ENCODE measurements at places on chromosomes 5 and 9.

GRCh38 chr5:1698589-1699316, 100.9 kb downstream of the MRPL36 start:
- no peak for DNase-seq

DNA sequence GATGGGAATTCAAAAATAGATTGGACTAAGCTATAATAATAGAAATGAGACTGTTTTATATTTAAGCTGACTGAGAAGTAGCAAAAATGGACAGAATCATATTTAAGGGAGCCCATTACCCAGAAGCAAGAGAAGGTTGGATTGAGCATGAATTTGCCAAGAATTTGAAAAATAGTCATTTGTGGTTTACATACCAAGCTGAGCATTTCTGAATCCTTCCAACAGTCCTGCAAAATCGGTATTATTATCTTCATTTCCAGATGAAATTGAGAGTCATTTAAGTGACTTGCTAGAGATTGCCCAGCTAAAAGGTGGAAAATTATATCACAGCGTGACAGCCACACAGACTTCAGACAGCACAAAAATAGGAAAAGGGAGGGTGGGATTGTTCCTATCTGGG, 48.4 kb downstream of the TNFSF15 start:
- no peak for DNase-seq

- no peak for DNase-seq
Observed at GRCh38 chr5:124744170-124744971, 2.1 kb downstream of the ZNF608 start.

DNA sequence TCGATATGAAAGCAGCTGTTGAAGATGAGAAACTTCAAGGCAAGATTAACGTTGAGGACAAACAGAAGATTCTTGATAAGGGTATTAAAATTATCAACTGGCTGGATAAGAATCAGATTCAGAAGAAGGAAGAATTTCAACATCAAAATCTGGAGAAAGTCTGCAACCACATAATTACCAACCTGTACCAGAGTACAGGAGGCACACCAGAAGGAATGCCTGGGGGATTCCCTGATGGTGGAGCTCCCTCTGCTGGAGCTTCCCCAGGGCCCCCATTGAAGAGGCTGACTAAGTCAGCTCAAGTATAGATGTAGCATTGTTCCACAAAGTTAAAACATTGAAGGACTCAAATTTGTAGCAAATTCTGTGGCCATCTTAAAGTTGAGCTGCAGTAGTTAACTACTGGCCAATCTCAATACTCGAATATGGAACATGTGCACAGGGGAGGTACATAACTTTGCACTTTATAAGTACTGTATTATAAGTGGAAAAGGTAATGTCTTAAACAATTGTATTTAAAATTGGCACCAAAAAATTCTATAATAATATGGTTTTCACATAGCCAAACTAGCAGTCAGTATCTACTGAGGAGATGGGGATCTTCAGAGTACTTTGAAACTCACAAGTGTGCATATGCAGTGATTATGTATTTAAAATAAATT, 237.5 kb downstream of the CHSY3 start:
- no peak for DNase-seq

DNA sequence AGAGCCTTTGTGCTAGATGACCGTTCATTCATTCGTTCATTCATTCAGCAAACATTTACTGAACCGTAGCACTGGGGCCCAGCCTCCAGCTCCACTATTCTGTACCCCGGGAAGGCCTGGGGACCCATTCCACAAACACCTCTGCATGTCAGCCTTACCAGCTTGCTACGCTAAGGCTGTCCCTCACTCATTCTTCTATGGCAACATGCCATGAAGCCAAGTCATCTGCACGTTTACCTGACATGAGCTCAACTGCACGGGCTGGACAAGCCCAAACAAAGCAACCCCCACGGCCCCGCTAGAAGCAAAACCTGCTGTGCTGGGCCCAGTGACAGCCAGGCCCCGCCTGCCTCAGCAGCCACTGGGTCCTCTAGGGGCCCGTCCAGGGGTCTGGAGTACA, 6.0 kb downstream of the CEL start:
- no peak for DNase-seq

DNA sequence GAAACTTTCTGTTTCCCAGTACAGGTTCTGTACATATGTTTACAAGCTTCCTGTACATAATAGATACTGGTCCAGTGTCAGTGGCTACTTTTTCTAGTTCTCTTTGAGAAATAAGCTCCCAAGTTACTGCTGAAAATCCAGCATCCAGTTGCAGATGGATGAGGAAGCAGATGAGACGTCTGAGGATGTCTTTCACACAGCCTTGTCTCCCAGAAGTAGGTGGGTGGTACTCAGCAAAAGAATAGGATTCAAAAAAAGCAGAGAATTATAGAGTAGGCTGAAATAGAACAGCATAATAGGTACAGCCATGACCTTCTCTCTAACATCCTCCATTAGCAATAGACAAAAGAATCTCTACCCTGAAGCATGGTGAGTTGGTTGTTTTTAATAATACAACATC, 77.7 kb downstream of the BRINP1 start:
- no peak for DNase-seq

- no peak for DNase-seq
Observed at GRCh38 chr9:4725706-4726442, 15.1 kb downstream of the AK3 start.

GRCh38 chr5:541539-542318, 17.5 kb upstream of the SLC9A3 start:
- DNase-seq, result no peak

DNA sequence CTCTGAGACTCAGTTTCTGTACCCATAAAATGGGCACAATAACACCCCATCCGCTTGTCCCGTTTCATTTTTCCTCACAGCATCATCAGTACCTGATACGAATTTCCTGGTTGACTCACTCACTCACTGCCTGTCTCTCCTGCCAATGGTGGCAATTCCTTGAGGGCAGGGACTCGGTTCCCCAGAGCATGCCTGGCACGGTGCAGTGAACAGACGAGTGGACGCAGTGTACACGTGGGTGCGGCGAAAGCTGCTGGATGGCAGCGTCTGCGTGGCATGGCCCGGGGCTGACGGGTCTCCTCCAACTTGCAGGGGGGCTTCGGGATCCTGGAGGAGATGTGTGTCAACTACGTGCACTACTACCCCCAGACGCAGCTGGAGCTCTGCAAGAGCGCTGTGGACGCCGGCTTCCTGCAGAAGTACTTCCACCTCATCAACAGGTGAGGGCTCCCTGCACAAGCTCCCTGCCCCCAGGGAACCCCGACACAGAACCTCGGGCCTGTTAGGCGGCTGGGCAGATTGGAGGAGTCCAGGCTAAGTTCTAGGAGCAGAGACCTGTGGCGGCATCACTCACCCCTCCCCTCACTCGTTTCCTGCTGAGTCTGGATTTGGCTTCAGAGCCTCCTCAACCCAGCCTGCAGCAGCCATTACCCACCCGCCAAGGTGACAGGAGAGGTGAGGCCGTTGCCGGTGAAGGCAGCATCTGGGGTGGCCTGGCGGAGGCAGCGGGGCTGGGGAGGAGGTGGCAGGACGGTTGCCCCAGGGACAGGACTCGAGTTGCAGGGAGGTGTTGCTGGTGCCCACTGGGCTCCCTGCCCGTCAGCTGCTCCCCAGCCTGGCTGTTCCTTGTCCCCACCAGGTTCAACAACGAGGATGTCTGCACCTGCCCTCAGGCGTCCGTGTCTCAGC, 20.3 kb downstream of the DBH start:
- DNase-seq, result no peak

DNA sequence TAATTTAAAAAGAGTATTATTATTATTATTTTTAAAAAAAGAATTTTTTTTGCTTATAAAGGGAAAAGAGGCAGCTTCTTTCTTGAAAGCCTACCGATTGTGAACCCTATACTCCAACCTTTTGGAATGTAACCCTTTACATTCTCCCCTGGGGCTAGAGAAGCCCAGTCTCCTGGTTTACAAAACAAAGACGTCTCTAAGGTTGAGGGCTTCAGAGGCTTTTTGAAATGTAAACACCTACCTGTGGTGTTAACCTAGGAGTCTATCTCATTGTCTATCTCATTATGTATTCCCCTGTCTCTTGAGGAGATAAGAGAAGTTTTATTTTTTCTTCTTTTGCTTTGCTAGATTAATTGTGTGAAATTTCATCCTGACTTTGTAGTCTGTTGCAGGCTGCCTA, 4.7 kb downstream of the TNFSF8 start:
- DNase-seq, result no peak

GRCh38 chr5:16619136-16619535, 2.3 kb upstream of the RETREG1 start:
- DNase-seq, result no peak

DNA sequence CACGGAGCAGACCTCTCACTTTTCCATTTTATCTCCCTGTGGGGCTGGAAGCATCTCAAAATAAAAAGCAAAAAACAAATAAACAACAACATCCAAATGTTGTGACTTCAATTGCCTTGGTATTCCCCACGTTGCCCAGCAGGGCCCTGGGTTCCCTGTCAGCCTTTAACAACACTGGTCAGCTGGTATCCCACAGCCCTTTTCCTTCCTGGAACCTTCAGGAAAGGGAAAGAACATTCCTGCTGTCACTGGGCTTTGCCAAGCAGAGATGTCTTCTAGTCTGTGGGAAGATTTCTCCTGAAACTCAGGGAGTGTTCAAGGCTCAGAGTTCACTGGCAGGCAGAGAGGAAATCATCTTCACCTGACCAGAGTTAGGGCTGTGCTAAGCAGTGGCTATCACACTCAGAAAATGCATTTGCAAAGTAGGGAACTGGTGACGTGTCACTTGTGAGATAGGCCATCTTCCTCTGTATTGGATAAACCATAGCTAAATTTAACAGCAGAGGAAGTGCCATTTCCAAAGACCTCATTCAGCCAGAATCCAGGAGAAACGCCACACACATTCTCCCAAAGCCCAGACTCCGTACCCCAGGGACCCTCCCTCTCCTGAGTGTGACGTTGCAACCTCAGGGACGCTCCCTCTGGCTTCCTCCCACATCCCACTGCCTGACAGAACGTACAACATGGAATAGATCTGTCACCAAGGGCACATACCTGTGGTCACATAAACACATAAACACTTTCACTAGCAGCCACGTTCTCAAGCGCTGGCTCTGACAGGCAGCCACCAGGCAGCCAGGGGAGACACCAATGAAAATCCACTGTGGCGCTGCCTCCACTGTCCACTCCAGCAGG, 274.0 kb upstream of the DAPK1 start:
- no peak for DNase-seq

- DNase-seq, result no peak
Observed at GRCh38 chr9:93054758-93055704, 3.5 kb upstream of the SUSD3 start.

DNA sequence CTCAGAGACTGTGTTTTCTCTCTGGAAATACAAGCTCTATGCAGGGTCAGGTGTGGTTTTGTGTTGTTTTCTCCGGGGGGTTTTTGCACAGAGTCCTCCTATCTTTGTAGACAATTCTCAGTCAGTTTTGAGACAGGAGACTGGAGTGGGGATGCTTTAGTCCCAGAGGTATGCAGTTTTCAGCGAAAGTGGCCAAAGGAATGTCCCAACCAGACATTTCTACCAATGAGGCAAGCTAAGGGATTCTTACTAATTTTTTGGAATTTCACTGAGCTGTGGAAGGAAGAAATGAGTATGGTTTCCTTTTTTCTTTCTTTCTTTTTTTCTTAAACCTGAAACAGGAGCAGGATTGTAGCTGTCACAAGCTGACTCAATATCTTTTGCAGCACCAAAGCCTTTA, 35.3 kb upstream of the PLPP1 start:
- no peak for DNase-seq

- no peak for DNase-seq
Observed at GRCh38 chr5:102893942-102894341, 138.8 kb downstream of the PAM start.

- no peak for DNase-seq
Observed at GRCh38 chr9:4713849-4714248, 27.2 kb downstream of the AK3 start.

DNA sequence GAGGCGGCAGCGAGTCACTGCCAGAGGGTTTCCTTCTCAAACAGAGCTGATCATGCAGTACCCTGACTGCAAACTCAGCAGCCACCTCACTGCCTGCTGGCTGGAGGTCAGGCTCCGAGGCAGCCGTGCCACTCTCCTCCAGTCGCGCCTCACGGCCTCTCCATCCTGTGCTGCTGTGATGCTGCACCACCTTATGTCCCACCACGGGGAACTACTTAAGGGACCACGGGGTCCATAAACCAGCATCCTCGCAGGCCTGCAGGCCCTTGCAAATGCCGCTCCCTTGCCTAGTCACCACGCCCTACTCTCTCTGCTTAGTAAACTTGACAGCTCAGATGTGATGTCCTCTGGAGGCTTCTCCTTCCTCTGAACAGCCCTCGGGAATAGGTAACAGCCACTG, 99.2 kb downstream of the CRB2 start:
- no peak for DNase-seq

GRCh38 chr9:124022201-124023121, 10.9 kb downstream of the LHX2 start:
- no peak for DNase-seq

GRCh38 chr9:119418721-119419120, 49.5 kb upstream of the BRINP1 start:
- DNase-seq, result no peak

DNA sequence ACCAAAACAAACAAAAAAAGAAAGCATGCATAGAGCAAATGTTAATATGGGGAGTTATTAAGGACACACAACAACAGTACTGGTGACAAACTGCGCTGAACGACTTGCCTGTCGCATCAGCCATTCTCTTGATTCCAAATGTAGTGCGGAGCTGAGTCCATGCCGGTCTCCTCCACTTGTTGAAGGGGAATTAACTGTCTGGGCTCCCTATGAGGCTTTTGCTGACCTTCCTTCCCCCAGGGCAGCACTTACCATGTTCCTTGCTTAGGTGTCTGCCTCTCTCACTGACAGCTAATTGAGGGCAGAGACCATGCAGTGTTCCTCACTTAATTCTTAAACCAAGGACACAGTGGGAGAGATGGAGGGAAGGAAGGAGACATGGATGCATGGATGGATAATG, 40.8 kb upstream of the FAT2 start:
- DNase-seq, result no peak

DNA sequence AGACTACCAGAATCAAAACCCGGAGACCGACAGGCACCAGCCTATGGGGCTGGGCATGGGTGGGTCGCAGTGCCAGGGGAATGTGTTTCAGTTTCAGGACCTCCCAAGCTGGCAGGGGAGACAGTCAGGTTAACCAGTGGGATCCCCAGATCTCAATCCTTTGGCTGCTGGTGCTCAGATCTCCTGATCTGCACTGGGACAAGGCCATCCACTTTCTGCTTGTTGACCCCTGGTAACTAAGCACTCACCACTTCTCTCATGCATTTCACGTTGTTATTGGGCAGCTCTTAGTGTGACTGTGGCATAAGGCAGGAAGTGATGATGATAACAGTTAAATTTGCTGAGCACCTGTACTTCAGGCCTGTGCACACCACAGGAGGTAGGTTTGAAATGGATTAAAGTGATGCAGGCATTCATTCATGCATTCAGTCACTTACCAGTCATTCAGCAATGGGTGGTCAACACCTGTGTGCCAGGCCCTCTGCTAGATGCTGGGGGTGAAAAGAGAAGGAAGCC, 42.1 kb upstream of the STXBP1 start:
- DNase-seq, result no peak

DNA sequence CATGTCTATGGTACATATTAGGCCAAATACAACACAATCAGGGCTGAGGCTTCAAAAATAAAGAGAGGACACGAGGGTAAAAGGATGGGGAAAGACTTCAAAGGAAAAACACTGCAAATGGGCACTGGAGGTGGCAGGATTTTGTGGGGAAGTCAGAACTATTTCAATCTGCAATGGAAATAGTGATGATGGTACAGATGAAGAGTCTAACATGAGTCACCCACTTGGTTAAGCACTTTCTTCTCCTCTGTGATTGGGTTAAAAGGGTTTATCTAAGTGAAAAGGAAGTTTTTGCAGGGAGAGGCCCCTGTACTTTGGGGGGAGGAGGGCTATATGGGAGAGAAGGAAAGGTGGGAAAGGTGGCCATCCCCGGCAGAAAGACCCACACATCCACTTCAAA, 4.5 kb upstream of the SH3GL2 start:
- DNase-seq, result no peak
